ENCODE measurements at places on chromosomes 12 and 14.

DNA sequence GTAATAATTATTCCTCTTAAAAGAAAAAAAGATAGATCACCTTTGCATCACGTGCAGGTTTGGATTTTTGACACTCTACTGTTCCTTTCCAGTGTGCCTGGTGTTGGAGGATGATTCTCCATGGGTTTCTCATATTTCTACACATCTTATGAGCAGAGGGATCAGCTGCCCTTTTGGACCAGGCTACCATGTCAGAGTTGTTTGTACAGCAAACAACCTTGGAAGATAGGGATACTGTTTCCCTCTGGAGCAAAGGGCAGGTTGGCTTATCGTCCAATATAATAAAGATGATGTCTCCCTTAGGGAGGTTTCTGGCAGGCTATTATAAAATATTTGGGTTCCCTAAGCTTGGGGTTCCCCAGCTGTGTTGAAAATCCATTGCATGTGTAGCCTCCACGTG, 42.1 kb downstream of the DAO start:
- DNase-seq = no peak

DNA sequence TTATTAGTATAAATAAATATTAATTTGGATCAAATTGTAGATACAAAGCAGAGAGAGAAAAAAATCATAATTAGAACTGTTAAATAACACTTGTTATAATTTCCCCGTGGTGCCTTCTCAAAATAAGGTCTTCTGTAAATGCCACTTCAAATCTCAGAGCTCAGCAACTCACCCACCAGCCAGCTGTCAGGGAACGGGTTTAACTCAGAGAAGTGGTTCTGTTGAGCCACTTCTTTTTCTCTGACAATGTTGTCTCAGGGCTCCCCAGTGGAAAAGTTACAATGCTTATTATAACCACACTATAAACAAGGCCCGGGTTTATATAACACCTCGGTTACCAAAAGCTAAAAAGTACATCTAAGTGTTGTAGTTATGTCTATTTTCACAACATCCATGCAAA, 452.6 kb downstream of the GLT1D1 start:
- no peak for DNase-seq

DNA sequence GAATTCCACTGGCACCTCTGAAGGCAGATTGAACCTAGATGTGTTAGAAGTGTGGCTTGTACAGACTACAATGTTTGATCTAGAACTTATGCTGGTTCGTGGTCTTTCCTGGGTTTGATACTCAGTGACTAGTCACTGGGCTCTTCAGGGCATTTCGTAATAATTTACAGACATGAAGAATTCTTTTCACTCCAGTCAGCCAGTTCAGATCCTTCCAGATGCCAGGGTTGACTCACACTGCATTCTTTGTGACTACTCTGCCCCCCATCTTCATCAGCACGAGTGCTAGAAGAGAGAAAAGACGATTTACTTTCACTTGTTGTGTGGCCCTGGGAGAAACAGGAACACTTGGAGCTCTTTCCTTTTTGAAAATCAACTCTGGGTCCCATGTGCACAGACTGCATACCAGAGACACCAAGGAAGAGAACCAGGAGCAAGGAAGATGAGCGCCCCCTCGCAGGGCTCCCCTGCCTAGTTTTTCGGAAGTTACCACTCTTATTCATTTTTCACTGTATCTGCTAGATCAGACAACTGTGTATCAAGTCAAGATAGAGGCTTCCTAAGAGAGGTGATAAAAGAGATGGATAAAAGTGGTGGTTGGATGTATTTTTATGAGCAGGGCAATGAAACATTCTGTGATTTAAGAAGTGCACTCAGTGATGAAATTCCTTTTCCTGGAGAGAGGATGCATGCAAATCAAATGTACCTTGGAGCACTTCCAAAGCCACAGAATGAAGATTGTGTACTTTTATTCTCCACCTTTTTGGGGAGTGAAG, 33.5 kb upstream of the EVL start:
- DNase-seq = no peak

DNA sequence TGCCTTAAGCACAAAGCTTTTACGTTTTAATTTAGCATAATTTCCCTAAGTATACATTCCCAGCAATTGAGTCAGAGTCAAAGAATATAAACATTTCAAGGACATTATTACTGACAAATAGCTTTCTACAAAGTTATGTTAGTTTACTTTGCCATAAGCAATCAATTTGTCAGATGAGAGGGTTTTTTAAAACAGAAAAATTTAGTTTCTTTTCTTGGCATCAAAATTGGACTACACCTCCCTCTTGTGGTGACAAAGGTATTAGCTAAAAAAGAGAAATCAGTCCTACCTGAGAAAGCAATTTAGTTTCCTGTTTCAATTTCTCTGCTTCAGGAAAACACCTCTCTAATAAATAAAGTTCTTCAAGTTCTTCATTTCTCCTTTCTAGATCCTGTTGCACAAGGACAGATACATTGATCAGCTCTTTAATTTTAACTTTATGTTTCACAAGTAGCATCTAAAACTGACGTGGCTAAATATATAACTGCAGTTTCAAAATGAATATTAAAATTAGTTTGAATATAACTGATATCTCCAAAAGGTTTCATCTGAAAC, 39.9 kb downstream of the DNAI7 start:
- DNase-seq = no peak

DNA sequence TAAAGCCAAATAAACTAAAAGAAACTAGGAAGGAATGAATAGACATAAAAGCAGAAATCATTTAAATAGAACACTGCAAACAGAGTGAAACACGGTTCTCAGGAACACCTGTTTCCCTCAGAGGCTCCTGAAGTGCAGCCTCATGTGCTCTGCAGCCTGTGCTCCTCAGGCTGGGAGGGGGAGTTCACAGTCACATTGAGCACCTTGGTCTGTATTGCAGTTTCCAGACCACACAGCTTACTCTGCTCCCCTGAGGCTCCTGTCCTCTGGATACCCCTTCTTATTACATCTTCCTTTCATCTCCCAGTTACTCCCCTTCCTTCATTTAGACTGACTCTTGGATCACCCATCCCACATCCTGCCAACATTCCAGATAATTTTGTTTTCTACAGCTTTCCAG, 49.7 kb upstream of the DCD start:
- DNase-seq = no peak

GRCh38 chr12:92146497-92147224, 1.0 kb upstream of the BTG1 start:
- DNase-seq = no peak

DNA sequence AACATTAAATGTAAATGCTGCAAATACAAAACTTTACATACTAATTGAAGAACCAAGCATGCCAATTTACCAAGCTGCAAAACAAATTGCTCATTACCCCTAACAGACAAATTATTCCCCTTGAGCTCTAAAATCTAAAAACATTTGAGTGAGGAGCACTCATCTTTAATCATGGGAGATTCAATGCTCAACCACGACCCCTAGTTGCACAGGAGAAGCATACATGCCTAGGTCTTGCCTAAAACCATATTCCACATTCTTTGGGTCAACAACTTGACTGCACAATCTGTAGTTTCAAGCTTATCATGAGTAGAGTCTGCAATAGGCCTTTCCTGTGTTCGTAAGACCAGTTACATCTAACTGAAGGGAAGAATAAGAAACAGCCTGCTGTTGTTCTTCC, 69.7 kb downstream of the MGAT4C start:
- DNase-seq = no peak

- no peak for DNase-seq
These were observed 9.5 kb upstream of the BDKRB1 start for GRCh38 chr14:96246539-96246847.

GRCh38 chr12:50351120-50352043, 45.0 kb downstream of the FAM186A start:
- no peak for DNase-seq

DNA sequence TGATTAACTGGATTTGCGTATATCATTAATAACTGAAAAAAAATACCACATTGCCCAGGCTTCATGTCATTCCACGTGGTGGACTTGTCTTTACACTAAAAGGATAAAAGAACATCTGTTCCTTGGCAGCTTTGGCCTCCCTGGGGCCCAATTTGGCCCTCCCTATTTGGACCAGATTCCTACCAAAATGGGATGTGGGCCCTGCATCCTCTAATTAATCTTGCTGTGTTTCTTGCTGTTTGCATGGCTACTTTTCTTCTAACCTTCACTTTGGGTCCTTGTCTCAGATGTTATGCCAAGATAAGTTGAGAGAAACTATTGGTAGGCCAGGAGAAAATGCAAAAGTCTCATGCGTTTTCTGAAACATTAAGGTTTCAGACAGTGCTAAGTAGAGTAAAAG, 57.5 kb downstream of the PTHLH start:
- no peak for DNase-seq

DNA sequence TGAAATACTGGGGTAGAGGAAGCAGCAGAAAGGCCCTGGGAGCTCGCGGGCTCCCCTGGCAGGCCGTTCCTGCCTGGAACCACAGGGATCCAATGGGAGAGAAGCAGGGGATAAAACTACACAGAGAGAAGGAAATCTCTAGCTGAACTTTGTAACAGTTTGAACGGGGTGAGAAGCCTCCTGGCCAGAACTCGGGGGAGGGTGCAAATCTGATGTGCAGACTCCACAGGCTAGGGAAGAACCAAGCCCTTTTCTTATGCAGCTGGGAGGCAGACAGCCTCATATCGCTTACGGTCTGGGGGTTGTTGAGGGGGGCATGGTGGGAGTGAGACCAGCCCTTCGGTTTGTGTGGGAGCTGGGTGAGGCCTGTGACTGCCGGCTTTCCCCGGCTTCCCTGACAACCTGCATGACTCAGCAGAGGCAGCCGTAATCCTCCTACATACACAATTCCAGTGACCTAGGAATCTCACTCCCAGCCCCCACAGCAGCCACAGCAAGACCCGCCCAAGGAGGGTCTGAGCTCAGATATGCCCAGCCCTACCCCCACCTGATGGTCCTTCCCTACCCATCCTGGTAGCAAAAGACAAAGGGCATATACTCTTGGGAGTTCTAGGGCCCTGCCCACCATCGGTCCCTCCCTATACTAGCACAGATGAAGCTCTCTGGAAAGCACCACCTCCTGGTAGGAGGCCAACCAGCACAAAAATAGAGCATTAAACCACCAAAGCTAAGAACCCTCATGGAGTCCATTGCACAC, 143.0 kb downstream of the TMTC1 start:
- no peak for DNase-seq

DNA sequence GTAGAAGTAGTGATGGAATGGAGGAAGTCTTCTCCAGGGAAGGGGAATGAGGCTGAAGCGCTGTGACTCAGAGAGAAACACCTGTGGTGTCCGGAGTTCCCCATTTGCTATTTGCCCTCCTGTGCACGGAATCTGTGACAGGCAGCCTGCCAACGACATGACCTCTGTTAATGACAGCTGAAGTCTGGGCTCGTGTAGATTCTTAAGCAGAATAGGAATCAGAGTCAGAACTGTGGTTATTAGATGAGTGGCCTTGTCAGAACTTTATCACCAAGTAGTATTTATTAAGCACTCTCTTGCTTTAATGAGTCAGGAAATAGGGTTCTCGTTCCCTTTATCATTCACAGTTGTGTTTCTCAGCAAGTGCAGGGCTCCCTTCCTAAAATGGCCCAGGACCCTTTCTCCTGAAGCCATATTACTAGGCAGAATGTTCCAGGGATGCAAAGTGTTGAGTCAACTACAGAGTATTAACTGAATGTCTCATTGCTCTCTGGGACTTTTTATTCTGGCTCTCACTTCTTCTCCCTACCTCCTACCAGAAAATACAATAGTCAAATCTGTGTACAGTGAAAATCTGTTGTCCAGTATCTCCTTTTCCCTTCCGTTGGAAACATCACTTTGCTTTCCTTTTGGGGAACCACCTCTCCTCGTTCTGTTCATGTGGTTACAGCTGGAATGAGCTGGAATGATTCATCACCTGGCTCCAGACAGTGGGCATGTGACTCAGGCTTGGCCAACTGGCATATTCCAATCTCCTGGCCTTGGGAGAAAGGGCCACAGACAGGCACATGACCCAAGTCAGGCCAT, 77.8 kb upstream of the MAX start:
- DNase-seq = peak; percentile 40

DNA sequence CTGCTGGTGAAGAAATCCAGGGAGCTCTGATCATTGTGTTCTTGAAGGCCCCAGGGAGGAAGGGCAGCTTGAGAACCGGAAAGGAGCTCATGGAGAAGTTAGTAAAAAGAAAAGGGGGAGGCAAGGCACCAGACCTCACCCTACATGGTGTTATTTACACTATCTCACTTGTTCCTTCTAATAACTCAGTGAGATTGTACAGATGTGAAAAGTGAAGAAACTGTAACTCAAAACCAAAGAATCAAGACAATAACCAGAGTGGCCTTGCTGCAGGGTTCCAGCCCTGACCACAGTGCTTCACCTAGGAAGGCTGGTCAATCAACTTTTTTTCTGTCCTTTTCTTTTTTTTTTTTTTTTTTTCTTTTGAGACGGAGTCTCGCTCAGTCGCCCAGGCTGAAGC, 353.6 kb downstream of the TMTC2 start:
- no peak for DNase-seq

GRCh38 chr12:93387780-93388179, 10.1 kb downstream of the NUDT4 start:
- peak; percentile 64 for DNase-seq

- no peak for DNase-seq
These were observed 45.3 kb upstream of the ATP23 start for GRCh38 chr12:57896115-57896433.

DNA sequence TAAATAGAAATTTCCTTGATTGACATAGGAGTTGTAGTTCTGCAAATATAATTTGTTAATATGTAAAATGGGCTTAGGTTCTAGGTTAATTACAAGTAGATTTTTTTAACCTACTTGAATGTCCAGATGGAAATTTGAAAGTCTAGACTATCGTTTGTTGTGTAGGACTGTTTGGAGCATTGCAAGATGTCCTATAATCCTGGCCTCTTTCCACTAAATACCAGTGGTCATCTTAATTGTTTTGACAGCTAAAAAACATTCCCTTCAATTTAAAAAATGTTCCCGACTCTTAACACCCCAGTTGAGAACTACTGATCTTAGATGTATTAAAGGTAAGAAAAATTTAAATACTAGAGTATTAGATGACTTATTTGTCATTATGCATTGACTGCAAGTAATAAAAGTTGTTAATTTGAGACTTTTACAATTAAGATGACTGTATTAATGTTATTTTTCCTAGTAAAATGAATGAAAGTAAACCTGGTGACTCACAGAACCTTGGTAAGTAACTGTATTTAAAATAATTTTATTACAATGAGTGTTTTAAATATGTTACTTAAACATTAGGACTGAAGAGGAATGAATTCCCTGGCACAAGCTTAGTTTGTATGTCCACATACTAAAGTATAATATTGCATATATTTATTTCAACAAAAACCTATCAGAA, 21.8 kb downstream of the G2E3 start:
- DNase-seq = no peak

GRCh38 chr12:57898308-57898970, 42.9 kb upstream of the ATP23 start:
- DNase-seq = no peak

GRCh38 chr14:57871459-57872080, 5.7 kb upstream of the SLC35F4 start:
- no peak for DNase-seq

DNA sequence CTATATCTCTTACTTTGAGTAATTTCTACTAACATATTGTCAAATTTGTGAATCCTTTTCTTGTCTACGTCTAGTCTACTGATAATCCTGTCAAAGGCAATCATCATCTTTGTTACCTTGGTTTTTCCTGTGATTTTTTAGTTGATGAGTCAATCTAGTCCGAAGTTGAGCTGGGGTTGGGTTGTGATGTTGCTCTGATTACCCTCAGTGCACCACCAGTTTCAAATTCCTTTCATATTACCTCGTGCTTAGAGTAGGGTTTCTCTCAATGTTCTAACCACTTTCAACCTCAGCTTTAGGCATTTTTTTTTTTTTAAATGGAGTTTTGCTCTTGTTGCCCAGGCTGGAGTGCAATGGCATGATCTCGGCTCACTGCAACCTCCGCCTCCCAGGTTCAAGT, 186.8 kb downstream of the BTG1 start:
- no peak for DNase-seq

GRCh38 chr14:101839236-101839635, 77.7 kb downstream of the PPP2R5C start:
- no peak for DNase-seq

All from activated T-cell treated with anti-CD3 and anti-CD28 coated beads for 48 hours (primary cell).